ENCODE measurements at places on chromosomes 13 and 19.

- DNase-seq, result peak; percentile 10
These were observed 145.7 kb downstream of the MIPEP start for GRCh38 chr13:23743278-23744076.

- no peak for DNase-seq
These were observed 102.4 kb upstream of the SERTM1 start for GRCh38 chr13:36571444-36571843.

DNA sequence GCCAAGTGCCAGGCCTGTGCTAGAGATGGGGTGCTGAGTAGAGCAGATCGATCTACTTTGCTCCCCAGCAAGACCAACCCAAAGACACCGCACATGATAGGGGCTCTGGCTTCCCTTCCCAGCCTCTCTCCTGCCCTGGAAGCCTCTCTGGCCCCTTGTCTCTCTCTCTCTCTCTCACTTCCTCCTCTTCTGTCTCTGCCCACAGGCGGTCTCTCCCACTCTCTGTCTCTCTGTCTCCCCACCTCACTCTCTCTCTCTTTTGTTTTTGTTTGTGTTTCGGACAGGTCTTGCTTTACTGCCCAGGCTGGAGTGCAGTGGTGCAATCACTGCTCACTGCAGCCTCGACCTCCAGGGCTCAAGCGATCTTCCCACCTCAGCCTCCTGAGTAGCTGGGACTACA is 1.3 kb downstream of the SELENOV start:
- DNase-seq, result no peak

GRCh38 chr19:17075864-17076542 is 426 bp downstream of the MYO9B start:
- DNase-seq, result peak; percentile 79

DNA sequence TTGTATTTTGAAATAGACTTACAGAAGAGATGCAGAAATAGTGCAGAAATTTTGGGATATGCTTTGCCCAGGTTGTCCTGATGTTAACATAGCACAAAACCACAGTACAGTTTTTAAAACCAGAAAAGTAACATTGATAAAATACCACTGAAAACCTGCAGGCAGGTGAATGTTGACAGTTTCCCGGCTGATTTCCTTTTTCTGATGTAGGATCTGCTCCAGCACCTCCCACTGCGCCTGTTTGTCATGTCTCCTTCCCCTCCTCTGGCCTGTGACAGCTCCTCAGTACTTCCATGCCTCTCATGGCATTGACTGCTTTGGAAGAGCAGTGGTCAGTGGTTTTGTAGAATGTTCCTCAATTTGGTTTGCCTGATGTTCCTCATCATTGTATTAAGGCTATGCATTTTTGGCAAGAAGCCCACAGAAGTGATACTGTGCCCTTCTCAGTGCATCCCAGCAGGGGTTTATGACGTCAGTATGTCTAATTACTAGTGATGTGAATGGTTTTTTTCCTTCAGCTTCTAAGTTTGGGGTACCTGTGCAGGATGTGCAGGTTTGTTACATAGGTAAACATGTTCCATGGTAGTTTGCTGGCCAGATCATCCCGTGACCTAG is 31.0 kb downstream of the TDRD12 start:
- DNase-seq, result peak; percentile 71

GRCh38 chr19:17052439-17052838 is 22.8 kb downstream of the HAUS8 start:
- DNase-seq, result peak; percentile 66

- no peak for DNase-seq
These were observed 917.4 kb upstream of the MIR17HG start for GRCh38 chr13:90430127-90430526.
